ENCODE measurements at places on chromosomes 6 and 20. TPM values are rescaled to one million over a fixed set of nuclear protein-coding genes. Genes with fewer than 3 reads are reported as not detected.

HLA-DOB gene
- 0.22 TPM for total RNA-seq

MYMX gene
- total RNA-seq = not detected

SLC22A23 gene
- total RNA-seq = 25.0 TPM

DNA sequence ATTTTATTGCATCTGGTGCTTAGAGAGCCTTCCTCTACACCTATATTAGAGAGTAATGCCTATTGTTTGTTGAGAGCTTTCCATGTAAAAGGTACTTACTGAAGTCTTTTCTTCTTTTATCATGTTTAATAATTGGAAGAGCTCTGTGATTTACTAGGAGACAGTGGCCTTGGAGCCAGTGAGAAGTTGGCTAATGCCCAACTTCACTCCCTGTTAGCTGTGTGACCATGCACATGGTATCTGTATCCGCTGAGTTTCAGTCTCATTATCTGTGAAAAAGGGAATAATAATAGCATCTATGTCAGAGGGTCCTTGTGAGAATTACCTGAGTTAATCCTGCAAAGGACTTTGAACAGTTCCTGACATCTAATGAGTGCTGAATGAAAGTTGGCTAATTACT, 105.0 kb downstream of the CD109 start:
- DNase-seq = no peak

GRCh38 chr6:127291495-127291894, 24.8 kb downstream of the RNF146 start:
- DNase-seq = no peak

- DNase-seq = no peak
These were observed 8.4 kb upstream of the NUP153 start for GRCh38 chr6:17714879-17715851.

Measured in gastrocnemius medialis (tissue), 4 donors.